GM13976 (cell line): ENCODE measurements at places on chromosomes 2 and 18.

DNA sequence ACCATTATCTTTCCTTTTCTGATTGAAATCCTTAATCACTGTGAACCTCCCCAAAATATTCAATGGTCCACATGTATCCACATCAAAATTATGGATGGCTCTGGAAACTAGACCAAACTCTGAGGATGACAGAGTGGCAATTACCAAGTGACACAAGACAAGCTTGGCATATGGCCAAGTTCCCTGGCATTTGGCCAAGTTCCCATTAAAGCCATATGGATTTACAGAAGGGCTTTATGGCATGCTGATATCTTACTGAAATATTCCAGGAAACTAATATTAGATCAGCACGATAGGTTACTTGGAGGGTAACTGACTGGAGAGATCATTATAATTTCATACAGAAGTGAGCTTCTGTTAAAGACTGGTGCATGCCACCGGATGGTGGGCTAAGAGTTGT, 21.9 kb upstream of the CERS6 start:
- no peak for DNase-seq

DNA sequence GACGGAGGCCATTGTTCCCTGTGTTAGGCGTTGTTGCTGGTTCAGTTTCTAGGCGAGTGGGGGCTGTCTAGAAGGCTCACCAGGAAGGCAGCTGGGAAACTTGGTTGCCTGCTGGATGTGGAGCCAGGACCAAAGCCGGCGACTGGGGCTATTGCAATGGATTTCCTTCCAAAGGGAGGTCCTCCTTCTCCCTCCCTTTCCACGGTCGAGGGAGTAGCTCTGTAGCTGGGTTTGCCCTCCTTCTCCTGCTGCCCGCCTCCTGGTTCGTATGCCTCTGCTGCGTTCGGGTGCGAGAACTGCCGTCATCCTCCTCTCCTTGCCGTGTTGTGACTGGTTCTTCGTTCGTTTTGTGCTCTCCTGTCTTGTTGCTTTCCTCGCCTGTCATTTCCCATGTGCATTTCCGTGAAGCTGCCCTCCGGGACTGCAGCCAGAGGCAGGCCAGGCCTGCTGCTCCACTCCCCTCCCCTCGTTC, 203.4 kb downstream of the NEDD4L start:
- DNase-seq: no peak

DNA sequence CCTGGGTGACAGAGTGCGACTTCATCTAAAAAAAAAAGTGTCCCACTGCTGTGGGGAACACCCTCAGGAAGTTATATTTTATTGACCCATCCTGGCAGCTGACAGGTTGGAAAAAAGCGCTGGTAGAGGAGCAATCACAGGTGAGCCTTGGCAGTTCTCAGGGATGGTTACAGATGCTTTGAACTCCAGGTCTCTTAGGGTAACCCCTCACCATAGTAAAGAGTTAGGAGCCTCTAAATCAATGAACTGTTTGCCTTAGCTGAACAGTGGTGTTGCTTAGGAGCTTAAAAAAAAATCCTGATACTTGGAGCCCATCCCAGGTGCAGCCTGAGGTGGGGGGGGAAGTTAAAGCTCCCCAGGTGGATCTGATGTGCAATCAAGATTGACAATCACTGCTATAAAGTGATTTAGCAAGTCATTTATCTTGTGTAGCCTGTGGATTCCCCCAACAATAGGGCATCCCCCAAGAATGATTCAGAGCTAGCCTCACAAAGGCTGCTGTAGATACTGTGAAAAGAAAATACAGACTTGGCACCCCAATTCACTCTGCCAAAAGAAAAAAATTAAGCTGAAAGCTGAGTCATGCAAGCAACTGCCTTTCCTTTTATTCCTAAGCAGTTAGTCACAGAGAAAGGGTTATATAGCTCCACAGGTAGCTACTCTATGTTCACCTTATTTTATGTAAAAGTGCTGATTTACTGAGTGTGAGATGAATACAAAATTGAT, 14.8 kb downstream of the SLC16A14 start:
- peak; percentile 26 for DNase-seq

- no peak for DNase-seq
These were observed 647.1 kb upstream of the CRIM1 start for GRCh38 chr2:35708411-35708923.

GRCh38 chr2:216107760-216108159, 1.4 kb upstream of the XRCC5 start:
- DNase-seq: no peak

- no peak for DNase-seq
These were observed 3.4 kb upstream of the ALPP start for GRCh38 chr2:232375164-232375563.

DNA sequence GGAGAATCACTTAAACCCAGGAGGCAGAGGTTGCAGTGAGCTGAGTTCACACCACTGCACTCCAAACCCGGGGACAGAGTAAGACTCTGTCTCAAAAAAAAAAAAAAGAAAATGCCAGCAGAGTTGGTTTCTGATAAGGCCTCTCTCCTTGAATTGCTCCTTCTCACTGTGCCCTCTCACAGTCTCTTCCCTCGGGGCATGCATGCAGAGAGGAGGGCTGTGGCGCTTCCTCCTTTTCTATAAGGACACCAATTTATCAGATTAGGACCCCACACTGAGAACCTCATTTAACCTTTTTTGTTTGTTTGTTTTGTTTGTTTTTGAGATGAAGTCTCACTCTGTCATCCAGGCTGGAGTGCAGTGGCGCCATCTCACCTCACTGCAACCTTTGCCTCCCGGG, 110.5 kb downstream of the ZFP36L2 start:
- no peak for DNase-seq

GRCh38 chr2:226791056-226791486, 8.5 kb downstream of the IRS1 start:
- DNase-seq: peak; percentile 76

DNA sequence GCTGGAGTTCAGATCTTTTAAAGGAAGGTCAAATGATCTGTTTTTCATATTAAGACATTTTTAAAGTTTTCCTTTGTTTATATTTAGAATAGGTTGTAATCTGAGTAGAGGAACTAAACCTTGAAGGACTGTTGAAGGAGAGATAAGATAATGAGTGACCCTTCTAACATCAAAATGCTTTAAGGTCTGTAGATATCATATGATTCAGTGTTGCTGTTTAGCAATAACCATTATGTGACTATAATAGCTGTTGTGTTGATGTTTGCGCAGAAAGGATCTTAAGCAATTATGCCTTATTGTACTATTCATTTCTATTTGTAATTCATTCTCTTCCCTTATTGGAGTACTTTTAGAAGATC, 60.0 kb downstream of the SLC16A14 start:
- no peak for DNase-seq

DNA sequence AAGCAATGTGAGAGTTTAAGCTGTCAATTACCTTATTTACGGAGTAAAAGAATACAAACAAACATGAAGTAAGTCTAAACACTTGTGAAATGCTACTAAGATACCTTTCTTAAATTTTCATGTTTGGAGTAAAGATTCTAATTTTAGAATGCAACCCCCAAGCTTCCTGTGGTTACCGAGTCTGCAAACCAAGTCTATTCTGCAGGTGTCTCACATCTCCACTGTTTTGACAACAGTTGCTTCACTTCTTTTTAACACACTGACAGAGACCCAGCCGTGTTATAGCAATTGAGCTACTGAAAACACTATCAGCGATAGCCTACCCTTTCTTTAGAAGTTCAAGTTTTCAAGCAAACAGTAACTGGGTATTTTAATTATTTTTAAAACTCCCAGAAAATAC, 608.3 kb downstream of the ERBB4 start:
- peak; percentile 1 for DNase-seq

DNA sequence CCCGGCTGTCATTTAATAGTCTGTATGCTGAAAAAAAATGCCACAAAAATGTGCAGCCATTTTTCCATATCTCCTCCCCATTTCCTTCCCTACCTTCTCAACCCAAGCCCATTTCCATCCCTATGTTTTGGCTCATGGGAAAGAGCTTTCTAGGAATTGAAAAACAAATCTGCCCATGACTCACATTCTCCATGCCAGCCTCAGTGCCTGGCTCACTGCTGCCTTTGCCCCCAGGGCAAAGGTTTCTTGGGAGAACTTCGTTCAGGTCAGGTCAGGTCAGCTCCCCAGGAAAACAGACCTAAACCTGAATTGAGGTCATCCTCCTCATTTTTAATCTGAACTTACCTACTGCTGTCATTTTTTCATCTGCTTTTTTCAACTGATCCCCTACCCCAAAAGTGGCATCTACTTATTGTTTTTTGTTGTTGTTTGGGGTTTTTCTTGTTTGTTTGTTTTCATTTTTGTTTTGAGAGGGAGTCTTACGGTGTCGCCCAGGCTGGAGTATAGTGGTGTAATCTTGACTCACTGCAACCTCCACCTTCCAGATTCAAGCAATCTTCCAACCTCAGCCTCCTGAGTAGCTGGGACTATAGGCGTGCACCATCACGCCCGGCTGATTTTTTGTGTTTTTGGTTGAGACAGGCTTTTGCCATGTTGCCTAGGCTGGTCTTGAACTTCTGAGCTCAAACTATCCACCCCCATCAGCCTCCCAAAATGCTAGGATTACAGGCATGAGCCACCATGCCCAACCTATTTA, 66.7 kb downstream of the FECH start:
- no peak for DNase-seq

DNA sequence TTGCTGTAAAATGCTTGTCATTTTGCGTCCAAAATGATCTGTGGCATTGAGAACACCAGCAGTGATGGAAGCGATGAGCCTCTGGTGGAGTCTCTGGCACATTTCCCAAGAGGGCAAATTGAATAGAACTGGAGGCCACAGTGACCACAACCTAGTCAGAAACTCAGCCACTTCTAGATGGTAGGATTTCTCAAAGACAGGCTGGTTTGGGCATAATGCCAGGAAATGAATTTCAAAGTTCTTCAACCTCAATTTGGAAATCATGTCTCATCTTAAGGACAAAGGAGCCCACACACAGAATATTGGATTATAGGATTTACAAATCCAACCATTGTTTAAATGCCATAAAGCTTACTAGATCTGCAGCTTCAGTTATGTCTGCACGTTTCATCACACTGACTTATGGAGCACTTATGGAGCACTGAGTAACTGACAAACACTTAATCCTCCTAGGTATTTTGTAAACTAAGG, 132.1 kb downstream of the COL6A3 start:
- DNase-seq: no peak

DNA sequence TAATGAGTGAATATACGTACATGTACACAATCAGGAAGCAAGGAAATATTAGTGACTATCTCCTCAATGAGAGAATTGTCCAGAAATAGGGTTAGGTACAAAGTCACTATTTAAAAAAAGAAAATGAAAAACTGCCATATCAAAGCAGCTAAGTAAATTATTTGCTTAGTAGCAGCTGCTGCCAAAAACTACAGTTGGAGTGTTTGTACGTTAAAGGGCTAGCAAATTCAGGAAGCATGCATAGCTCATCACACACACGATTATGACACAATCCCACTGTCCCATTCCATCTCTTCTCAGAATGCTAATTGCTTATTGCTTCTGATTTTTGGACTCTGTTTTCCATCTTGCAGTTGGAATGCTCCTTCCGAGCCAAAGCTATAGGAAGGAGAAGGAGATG, 2012.5 kb upstream of the LRRTM1 start:
- DNase-seq: no peak

GRCh38 chr2:190876631-190877030, 4.0 kb upstream of the GLS start:
- DNase-seq: no peak

- DNase-seq: no peak
These were observed 91.7 kb downstream of the NRP2 start for GRCh38 chr2:205773989-205774388.

DNA sequence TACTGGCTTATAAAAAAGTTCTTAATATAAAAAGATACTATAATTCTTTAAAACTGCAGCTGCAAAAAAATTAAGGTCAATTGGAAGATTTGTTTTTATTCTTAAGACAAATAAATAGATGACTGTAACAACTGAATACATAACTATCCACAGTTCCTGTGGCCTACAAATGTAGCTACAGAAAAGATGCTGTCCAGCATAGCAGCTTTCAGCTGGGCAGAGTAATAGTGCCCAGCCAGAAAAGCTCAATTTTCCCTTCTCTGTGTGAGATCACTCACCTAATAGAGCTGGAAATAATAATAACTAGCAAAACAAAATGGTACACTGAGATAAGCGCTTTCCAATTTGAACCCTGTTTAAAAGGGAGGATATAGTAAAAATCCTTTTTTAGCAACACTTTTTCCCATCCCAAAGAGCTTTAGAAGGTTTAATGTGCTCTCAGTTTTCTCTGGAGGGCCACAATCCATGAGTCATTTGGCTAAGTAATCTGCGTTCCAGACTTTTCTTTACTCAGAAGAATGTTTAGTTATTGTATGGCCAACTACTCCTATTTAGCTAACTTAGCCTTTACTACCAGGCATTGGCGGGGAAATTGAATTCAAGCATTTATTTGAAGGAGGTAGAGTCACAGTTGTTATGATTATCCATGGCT, 158.1 kb upstream of the SLC39A10 start:
- DNase-seq: no peak

- DNase-seq: no peak
These were observed 64.1 kb downstream of the TAF4B start for GRCh38 chr18:26290385-26290784.

- no peak for DNase-seq
These were observed 17.9 kb downstream of the L3MBTL4 start for GRCh38 chr18:6396847-6397246.

- no peak for DNase-seq
These were observed 601.0 kb upstream of the SLC39A10 start for GRCh38 chr2:195055996-195056395.

DNA sequence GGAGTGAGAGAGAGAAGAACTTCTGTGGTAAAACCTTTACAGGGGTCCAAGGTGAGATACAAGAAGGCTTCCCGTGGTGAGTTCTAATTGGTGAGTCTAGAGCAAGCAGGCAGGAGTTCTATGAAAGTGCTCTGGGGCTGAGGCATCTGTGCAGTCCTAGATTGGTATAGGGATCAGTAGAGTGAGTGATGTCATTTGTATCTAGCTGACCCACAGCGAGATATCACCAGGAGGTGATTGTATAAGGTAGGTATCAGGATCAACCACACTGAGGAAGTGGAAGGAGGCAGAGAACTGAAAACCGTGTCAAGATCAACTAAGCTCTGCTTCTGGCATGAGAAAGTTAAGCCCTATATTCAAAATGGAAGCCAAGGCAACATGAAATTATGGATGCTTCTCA, 1648.9 kb upstream of the TMEFF2 start:
- no peak for DNase-seq

- DNase-seq: no peak
These were observed 30.7 kb upstream of the SCN1A start for GRCh38 chr2:166158546-166158945.

- DNase-seq: no peak
These were observed 12.8 kb upstream of the HPCAL1 start for GRCh38 chr2:10289891-10290290.

GRCh38 chr2:234919711-234920110, 32.1 kb upstream of the SH3BP4 start:
- no peak for DNase-seq

GRCh38 chr2:234136461-234136860, 86.0 kb downstream of the SPP2 start:
- DNase-seq: no peak
